SK-N-DZ (cell line): ENCODE measurements at places on chromosomes 5 and 9.

DNA sequence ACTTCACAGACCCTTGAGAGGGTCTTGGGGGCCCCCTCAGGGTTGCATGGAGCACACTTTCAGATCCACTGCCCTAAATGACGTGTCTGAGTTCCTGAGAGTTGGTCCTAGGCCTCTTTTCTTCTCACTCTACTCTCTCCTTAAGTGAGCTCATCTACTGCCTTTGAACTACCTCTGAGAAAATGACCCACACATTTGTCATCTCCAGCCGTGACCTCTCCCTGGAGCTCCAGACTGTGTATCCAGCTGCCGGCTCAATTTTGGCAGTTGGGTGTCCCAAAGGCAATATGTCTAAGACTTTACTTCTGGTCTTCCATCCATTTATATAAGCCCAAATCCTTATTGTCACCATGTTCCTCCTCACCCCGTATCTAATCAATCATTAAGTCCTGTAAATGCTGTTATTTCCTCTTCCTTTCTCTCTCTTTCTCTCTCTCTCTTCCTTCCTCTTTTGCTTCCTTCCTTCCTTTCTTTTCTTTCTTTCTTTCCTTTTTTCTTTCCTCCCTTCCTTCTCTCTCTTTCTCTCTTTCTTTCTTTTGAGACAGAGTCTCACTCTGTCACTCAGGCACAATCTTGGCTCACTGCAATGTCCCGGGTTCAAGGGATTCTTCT lies 51.2 kb upstream of the HSPA9 start:
- no peak for DNase-seq

GRCh38 chr5:40914835-40915234 lies 5.5 kb downstream of the C7 start:
- DNase-seq, result no peak

DNA sequence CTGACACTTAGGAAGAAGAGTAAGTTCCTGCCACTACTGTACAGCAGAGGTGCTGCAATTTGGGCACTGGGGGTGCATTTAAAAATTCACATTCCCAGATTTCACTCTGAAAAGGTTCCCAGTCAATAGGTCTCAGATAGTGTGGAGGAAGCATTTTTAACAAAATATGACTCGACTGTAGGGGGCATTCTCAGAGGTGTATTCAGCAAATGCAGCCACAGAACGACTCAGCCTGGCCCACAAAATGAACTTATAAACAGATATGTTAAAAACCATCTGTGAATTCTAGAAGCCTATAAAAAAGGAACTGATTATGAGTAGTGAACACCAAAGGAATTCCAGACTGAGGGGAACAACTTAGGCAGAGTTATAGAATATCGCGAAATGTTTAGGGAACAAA lies 31.1 kb downstream of the MLLT3 start:
- DNase-seq, result no peak

DNA sequence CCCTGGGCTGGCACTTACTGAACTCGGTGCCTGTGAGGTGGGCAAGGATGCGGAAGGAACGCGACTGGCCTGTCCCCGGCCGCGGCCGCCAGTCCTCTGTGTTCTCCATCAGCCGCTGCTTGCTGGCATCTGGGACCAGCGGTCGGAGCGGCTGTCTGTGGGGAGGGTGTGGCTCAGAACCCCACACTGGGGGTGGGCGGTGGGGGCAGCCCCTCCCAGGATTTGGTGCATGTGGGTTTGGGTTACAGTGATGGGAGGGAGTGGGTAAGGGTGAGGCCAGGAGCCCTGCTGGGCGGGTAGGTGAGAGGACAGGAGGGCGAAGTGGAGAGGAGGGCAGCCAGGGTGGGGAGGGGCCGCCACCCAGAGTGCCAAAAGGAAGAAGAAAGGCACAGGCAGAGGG lies 6.4 kb downstream of the PDLIM7 start:
- DNase-seq, result no peak

- DNase-seq, result no peak
Observed at GRCh38 chr5:118043531-118043930, 944.8 kb downstream of the DTWD2 start.
